ENCODE measurements at places on chromosomes 7 and 10.

GRCh38 chr7:155467846-155468784, 10.2 kb downstream of the EN2 start:
- DNase-seq: no peak

DNA sequence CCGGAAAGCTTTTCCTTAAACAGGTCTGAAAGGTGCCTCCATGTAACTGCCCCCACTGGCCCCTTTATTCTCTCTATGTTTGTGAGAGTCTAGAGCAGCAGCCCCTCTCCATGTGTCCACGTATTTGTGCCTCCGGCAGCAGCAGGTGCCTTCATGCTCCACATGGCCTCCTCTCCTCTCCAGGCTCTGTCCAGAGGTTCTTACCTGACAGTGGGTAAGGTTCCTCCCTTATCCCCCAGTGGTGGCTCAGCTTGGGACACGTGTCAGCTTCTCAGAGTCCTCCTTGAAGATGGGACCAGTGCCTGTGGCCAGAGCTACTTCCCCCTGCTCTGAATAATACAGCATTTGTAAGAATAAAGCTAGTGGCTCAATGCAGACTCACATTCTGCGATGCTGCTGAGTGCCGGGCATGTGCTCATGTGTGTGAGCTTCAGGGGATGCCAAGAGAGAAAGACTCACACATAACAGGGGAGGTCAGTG, 7.9 kb downstream of the CALML3 start:
- no peak for DNase-seq

DNA sequence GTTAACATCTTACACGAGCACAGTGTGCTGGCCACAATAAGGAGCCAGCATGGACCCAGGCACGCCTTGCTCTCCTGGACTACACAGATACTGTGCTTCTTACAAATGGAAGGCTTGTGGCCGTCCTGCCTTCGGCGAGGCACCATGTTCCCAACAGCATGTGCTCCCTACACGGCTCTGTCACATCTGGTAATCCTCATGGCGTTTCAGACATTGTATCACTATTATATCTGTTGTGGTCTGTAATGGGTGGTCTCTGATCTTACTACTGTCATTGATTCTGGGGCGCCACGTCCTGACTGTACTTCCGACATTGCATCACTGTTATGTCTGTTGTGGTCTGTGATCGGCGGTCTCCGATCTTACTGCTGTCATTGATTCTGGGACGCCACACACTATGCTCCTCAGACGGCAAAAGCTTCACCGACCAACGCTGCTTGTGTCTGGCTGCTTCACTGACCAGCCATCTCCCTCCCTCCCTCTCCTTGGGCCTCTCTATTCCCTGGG, 195.4 kb downstream of the MAD1L1 start:
- DNase-seq: no peak

DNA sequence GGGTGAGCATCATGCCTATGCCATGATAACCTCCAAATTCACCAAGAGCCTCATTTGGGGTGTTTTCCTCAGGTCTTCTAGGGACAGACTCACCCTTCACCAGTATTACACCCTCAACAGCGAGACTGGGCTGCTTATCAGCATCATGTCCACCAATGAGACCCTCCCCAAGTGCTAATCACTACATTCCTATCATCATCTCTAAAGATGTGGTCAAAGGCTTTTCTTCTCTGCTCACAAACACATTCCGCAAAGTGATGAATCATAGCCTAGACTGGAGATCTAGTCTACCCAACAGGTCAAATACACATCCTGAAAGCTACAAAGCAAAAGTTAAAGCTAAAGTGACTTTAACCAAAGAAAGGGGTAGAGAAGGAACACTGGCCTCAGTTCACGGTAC, 75.3 kb upstream of the C7orf33 start:
- DNase-seq: no peak

GRCh38 chr7:46034056-46034768, 113.1 kb upstream of the IGFBP3 start:
- no peak for DNase-seq

GRCh38 chr7:43764039-43764761, 5.7 kb downstream of the BLVRA start:
- DNase-seq: no peak

DNA sequence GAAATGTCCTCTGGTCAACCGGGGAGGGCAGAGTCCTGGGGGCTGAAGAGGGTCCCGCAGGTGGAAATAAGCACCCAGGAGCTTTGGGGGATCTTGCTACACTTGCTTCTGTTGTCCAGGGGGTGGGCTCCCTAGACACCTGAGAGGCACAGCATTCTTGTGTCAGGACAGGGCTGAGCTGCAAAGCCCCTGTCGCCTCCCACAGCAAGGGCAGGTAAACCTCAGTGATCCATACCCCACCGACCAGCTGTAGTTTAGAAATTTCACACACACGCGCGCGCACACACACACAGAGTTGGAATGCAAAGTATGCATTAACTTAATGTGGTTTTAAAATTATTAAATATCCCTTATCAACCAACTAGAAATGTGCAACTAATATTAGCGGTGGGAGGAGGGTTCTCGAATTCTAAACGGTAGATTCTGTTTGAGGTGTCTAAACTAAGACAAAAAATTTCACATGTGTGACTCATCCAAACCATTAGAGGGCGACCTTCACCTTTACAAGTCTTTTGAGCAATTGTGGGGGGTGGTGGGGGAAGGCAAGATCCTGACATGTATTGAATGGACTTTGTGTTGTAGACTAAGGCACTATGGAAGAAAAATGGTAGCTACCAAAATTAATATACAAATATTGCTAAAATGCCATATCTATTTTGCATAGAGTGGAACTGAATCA, 34.3 kb upstream of the PTF1A start:
- DNase-seq: no peak

- DNase-seq: no peak
Observed at GRCh38 chr10:35640474-35640873, 1.6 kb downstream of the FZD8 start.

- no peak for DNase-seq
Observed at GRCh38 chr10:17227367-17228090, 512 bp upstream of the VIM start.

GRCh38 chr7:37448636-37449361, at the start of gene ELMO1:
Gene ELMO1, minus strand, starts transcription at chr7:37448864. Its CDS starts 106,174 bp downstream, at chr7:37342690.
- no peak for DNase-seq

DNA sequence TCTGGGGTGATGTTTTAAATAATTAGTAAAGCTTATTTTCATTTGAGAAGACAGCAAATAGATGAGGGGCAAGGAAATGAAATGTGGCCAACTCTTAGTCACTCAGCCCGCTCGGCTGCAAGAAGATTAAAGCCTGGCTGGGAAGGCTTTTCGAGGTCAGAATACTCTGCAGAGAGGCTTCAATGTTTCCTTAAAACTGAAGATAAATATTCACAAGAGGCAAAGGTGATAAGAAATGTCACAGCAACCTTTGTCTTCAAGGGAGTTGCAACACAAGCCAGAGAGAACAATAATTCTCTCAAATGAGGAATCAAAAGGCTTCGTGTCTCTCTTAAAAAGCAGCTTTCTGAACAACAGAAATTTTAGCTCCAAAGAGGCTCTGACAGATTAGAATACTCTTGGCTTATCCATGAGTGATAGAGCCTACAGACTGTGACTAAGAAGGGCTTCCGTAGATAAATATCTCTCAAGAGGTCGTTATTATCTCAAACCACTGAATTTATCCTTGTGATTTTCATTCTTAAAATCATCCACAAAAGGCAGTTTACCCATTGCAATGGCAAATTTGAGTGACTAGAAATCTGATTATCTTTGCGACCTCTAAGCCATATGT, 92.5 kb downstream of the KLF6 start:
- no peak for DNase-seq

GRCh38 chr7:128303133-128303532, 40.6 kb downstream of the RBM28 start:
- DNase-seq: no peak

- DNase-seq: no peak
Observed at GRCh38 chr10:51137756-51138529, 63.7 kb downstream of the PRKG1 start.

GRCh38 chr7:55481155-55481554, 91.1 kb downstream of the VOPP1 start:
- DNase-seq: no peak

GRCh38 chr7:6401536-6401935, 46.2 kb downstream of the DAGLB start:
- no peak for DNase-seq

- DNase-seq: no peak
Observed at GRCh38 chr7:26646336-26647048, 217.9 kb downstream of the SKAP2 start.

DNA sequence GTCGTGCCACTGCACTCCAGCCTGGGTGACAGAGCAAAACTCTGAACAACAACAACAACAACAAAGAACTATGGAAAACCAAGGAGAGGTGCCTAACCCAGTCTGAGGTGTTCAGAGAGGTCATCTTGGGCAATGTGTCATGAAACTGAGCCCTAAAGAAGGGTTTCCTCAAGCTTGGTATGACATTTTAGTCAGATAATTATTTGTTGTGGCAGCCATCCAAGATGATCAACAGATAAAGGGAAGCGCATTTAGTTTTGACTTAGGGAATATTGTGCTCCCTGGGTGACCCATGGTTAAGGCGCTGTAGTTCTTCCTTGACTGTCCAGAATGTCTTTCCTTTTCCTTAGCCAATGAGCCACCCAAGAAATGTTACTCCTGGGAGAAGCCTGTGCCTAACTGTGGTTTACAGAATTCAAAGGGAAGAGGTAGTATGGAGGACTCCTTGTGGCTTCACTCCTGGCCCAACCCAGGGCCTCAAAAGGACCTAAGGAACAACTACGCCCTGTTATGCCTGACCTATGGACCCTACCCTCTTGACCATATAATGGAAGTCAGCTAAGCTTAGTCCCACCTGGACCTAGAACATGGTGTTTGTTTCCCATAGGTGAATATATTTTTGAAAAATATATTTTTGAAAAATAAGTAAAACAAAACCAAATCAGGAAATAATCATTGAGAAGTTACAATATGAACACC, 42.4 kb downstream of the TPST1 start:
- DNase-seq: no peak

- DNase-seq: no peak
Observed at GRCh38 chr7:12477620-12478019, 74.0 kb upstream of the VWDE start.

GRCh38 chr7:103576641-103577040, 130.6 kb upstream of the SLC26A5 start:
- no peak for DNase-seq

GRCh38 chr10:127150136-127150535, 46.3 kb downstream of the INSYN2A start:
- DNase-seq: no peak

GRCh38 chr7:140732416-140732815, 35.9 kb downstream of the NDUFB2 start:
- DNase-seq: no peak

GRCh38 chr7:101211501-101211900, 5.9 kb downstream of the PLOD3 start:
- DNase-seq: no peak

DNA sequence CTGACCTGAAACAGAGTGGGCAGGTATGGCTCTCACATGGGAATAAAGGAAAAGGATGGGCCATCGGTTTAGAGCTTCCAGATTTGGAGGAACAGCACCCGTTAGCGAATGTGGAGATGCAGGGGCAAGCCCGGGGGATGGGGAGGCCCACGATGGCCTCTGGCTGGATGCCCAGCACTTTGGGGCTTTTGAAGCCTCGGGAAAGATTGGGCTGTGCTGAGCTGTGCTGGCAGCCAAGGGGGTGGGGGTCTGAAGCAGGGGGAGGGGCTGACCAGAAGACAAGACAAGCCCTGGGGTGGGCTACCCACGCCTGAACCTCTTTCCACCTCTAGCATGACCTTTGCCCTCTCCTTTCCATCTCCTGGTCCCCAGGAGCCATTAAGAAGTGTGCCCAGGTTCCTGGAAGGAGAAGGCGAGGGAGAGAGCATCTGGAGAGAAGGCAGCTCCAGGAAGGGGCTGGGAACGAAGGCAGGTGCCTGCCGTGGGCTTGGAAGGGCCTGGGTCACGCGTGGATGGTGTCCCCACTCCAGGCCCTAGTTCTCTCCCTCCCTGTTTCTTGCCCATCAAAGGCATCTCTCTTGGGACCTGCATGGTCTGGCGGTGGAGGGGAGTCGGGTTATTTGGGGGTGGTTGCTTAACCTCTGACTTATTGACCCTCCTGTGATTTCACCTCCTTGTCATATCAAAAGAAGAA, 39.7 kb downstream of the JAKMIP3 start:
- DNase-seq: no peak

GRCh38 chr10:10045765-10046028, 972.0 kb upstream of the CELF2 start:
- DNase-seq: no peak

DNA sequence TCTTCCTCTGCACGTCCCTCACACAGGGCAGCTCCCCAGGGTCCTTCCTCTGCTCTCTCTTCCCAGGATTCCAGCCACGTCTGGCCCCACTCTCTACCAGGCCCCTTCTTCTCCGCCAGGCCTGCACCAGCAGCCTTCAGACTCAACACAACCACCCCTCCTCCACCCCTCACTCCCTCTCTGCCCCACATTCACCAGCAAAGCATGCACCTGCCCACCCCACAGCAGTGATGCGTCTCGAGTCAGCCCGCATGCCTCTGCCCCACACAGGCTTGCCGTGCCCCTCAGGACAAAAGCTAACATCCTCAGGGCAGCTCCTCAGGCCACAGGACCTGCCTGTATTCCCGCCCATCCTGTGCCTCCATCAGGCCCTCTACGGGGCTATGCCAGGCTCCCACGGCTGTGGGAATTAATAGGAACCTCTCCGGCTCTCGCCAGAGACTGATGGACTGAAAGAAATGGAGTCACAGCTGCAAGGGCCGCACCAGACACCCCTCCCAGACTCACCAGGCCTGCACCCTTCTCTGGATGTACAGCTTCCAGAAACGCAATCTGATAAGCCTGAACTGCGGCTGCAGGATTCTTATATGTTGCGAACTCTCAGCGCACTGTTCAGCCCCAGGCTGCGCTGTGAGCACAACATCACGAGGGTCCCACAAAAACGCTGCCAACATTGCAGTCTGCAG, 100.1 kb downstream of the CYTH3 start:
- no peak for DNase-seq

DNA sequence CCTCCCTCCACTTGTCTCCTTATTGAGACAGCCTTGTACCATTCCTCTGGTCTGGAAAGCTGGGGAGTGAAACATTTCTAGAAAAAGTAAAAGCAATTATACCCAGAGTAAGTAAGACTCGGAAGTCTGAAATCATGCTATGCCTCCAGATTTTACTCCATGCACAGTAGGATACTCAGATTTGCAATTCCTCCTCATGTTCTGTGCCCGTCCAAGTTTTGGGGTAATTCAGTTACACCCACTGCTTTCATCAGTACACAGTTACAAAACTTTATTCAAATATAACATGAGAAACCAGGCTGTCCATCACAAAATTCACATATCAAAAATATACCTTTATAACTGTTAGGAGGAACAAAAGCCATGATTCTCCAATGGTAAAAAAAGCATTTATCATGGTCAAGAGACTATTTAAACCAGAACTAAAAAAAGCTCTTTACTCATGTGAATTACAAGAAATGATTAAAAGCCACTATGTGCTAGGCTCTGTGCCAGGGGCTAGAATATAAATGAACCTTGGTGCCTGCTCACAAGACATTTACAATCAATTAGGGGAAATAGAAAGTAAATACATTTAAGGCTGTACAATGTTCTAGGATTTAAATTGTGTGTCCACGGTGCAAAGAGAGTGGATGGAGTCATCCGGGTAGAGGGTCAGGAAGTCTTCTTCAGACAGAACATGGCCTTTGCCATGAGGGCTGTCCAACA, 320.2 kb downstream of the ELMO1 start:
- DNase-seq: no peak

GRCh38 chr7:126780993-126781392, 471.7 kb downstream of the GRM8 start:
- DNase-seq: no peak

Data from cortex of kidney (tissue), 1 donor.